ENCODE measurements at places on chromosomes 5 and 9.

DNA sequence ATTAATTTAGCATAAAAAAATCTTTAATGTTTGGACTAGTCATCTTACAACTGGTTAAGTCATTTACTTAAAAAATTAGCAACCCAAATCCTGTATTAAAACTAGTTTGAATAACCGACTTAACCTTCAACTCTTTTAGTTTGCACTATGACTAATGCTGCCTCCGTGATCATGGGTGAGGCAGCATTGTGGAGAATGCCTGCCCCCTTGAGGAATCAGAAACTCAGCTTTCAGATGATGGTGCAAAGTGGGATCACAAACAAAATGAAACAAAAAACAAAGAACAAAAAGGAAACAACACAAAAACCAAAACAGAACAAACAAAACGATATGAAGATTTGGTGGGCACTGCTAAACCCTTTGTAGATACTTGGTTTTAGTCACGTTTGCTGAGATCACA, 127.0 kb upstream of the PALM2AKAP2 start:
- no peak for DNase-seq

DNA sequence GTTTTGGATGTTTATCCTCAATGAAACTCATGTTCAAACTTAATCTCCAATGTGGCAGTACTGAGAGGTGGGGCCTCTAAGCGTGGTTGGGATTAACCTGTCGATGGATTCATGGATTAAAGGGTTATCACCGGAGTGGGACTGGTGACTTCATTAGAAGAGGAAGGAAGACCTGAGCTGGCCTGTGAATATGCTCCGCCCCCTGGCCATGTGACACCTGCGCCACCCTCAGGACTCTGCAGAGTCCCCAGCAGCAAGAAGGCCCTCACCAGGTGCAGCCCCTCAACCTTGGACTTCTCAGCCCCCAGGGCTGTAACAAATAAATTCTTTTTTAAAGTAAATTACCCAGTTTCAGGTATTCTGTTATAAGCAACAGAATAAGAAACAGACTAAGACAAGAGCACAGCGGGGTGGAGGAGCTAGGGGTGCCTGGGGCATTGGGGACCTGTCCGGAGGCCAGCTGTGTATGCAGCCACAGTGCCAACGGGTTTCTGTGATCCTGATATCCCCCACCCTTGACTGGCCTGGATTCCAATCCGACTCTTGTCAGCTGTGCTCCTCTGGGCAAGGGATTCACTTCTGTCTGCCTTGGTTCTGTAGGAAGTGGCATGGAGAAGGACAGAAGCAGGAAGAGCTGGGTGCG, 3.2 kb upstream of the MAPK9 start:
- no peak for DNase-seq

DNA sequence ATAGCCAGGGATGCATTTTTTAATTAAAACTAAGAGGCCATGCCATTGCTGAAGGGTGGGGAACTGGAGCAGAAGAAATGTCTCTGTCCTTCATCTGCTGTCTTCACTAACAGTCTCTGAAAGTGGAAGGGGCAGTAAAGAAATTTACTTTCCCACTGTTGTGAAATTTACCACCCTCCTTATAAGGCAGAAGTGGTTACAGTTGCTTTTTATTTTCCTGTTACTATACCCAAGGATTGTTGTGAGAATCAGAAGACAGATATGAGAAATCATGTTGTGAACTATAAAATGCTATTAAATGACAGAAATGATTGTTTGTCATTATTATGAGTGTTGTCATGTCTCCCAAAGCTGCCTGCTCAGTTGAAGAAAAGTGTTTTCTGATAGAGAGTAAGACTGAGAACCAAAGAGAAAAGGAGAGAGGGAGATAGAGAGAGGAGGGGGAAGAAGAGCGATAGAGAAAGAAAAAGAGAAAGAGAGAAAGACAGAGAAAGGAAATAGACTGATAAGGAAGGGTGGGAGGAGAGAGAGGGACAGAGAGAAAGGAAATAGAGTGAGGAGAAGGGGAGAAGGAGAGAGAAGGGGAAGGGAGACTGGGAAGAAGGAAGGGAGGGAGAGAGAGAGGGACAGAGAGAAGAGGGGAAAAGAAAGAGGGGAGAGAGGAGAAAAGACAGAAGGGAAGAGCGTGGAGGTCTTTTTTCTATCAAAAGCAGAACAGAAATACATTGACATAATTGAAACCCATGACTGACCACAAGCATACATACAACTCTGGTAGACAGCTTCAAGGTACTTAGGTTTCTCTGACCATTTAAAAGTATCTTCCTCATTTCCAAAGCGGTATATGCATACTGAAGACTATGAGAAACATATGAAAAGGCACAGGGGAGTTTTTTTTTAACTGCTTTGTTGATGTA, 22.5 kb downstream of the SEC61B start:
- DNase-seq: no peak

DNA sequence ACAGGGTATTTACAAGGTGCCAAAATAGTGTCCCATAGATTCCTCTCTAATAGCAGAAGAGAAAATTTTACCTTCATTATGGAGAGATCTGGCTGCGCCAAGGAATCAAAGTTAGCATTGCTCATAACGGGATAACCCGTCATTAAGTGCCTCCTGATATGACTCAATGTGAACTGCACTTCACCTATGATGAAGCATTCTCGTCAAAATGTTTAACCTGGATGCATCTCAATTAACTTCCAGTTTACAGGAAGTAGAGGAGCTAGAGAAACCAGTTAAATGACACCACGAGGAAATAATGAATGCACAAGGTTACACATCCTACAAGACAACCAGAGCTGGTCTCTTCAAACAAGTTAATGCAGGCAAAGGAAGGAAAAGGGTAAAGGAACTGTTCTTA, 17.2 kb downstream of the FBXW11 start:
- DNase-seq: no peak

DNA sequence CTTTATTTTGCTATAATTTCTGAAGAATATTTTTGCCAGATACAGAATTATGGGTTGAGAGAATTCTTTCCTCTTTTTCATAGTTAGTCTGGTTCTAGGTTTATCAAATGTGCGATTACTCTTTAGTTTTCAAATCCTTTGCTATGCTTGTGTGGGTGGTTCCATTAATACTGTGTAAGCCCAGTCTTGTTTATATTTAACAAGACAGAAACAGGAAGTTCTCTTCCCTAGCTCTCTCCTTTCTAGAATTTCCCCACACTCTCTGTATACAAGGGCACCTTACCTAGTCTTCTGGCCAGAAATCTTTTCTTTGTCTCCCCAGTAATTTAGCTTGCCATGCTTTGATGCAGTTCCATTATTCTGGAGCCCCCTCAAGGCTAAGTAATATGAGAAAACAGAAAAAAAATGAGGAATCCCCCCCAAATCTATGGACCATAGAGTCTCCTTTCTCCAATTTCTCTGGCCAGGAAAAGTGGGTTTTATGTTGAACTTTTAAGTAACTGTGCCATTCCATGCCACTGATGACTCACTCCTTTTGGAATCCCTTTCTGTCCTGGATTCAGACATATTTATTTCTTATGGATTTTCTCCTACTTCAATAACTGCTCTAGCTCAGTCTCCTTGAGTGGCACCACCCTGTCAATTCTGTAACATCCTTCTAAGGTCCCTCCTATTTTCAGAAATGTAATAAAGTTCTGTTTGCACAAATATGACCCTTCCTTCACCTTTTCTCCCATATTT, 1714.1 kb downstream of the EFNA5 start:
- no peak for DNase-seq
